Kidney epithelial cell (primary cell): ENCODE measurements at places on chromosomes 1 and 21.

DNA sequence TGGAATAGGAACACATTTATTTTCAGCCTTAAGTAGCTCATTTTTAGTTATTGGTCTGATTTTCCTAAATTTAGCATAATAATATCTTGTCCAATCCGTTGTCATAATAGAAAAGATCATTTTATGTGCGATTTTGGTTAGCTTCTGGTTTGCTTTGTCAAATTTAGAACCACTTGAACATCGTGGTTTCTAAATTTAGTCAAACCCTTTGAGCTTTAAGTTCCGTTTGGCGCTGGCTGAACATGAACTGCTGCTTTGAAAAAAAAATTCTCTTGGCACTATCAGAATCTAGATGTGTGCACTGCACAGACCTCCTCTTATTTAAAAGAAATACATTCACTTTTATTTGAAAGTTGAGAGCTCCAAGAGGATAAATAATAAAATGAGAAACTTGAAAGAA, 370.6 kb downstream of the PTPRC start:
- no peak for DNase-seq

- DNase-seq, result no peak
Measured at GRCh38 chr21:33412832-33413519, 9.8 kb downstream of the IFNGR2 start.

DNA sequence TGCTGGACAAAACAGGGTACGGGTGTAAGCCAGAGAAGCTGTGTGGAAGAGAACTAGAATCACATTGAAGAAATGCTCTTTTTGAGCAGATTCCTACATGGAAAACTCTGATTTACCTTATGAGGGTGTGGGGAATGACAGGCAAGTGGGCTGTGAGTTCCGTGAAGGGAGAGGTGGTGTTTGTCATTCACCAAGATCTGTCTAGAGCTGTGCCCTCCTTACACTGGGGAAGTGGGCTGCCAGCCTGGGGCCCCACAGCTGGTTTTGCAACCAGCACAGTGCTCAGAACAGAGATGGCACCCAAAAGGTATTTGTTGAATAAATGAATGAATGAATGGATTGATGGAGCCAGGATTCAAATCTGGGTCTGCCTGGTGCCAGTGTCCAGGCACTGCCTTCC, 10.4 kb downstream of the RCAN1 start:
- DNase-seq, result no peak

GRCh38 chr1:66779475-66780078, 21.5 kb downstream of the INSL5 start:
- no peak for DNase-seq

DNA sequence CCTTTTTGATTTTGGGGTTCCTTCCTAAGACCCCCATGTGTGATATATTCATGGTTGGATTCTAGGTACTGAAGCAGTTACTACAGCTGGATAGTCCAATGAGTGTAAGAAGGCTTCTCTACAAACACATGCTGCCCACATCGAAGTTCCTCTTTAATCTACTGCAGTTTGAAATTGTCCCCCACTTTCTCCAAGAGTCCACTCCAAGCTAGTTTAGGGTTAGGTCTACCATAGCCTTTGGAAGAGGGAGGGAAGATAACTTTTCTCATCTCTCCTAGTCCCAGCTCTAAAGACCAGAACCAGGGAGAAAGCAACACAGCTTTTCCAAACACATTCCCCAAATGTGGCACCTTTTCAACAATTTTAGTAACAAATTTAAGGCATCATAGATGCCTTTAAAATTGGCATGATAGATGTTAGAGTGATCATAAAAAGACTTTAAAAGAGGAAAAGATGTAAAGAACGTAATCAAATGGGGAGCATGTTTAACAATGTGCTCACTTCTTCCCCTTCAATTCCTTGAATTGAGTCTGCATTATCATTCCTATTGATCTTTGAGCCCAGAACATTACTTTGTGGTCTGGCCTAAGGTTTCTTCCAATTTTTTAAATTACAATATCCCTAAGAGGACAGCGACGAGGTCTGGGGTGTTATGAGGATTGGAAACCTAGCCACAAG, 1.0 kb upstream of the EXO1 start:
- DNase-seq, result no peak

GRCh38 chr1:50949286-50949982, 10.6 kb downstream of the FAF1 start:
- DNase-seq, result no peak

- no peak for DNase-seq
Measured at GRCh38 chr1:52900402-52900801, 21.1 kb downstream of the ECHDC2 start.

DNA sequence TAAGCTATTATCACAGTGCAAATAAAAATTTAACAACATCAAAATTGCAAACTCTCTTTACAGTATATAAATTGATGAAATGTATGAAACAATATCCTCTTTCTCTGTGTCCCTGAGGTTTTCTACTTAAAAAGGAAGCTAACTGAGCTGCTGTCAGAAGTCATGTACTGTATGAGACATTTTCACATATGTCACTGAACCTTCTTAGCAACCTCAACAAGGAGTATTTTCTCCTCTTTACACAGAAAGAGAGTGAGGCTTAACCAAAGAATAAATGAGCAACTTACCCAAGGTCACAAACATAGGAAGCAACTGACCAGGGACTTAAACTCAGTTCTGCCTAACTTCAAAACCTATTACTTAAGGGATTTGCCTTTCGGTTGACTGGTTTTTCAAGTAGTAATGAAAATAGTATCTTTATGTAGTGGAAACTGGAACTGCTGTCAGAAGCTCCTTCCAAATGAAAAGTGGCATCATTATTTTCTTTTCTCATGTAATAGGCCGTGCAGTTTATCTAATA, 288.9 kb downstream of the LRRIQ3 start:
- DNase-seq, result no peak

- no peak for DNase-seq
Measured at GRCh38 chr1:156640842-156641706, 843 bp upstream of the BCAN start.

DNA sequence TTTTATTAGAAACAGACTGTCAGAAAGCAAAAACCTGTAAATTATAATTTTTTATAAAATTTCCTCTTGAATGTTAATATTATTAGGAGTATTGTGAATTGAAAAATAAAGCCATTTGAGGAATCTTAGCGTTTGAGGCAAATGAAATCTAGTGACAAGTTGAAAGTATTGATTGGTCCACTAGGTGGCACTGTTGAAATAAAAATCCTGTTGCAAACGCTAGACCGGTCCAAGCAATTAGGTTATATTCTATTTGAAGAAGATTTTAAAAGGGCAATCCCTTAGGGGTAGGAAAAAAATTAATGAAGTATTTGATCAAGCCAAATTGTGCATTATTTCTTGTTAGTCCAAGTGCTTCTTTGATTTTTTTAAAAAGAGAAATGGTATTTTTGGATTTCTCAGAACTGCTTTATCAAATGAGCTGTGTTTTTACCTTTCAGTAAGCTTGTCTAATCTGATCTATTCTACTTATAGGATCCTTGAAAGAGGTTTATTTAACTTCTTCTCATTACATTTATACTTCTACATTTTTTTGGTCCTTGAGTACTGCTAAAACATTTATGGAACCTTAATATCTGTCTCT, 57.7 kb downstream of the ATG4C start:
- DNase-seq, result peak; percentile 10

DNA sequence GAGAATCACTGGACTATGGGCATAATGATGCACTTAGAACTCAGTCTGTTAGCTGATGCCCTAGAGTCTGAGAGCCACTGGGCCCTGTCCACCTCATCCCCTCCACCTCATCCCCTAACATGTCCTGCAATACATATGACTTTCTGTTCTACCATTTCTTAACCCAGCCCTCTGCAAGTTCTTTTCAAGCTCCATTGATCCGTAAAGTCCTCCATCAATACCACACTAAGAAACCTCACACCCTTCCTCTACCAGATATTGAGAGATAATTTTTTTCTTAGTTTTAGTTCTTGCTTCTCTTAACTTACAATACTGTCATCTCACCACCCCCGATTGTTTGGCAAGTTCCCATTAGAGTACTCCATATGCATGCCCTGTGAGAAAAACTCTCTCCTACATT, 22.1 kb downstream of the FCRL4 start:
- no peak for DNase-seq

DNA sequence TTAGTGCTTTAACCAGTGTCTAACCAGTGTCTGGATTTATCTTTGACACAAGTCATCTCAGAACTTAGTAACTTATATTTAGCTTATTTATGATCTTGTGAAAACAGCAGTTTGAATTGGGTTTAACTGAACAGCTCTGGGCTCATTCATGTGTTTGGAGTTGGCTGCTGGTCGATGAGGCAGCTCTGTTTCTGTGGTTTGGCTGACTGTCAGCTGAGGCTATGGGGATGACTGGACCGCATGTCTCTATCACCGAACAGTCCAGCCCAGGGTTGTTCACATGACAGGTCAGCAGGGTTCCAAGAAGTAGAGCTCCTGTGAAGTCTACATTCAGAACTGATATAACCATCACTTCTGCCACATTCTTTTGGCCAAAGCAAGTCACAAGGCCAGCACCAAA, 29.1 kb upstream of the C21orf91 start:
- peak; percentile 85 for DNase-seq

DNA sequence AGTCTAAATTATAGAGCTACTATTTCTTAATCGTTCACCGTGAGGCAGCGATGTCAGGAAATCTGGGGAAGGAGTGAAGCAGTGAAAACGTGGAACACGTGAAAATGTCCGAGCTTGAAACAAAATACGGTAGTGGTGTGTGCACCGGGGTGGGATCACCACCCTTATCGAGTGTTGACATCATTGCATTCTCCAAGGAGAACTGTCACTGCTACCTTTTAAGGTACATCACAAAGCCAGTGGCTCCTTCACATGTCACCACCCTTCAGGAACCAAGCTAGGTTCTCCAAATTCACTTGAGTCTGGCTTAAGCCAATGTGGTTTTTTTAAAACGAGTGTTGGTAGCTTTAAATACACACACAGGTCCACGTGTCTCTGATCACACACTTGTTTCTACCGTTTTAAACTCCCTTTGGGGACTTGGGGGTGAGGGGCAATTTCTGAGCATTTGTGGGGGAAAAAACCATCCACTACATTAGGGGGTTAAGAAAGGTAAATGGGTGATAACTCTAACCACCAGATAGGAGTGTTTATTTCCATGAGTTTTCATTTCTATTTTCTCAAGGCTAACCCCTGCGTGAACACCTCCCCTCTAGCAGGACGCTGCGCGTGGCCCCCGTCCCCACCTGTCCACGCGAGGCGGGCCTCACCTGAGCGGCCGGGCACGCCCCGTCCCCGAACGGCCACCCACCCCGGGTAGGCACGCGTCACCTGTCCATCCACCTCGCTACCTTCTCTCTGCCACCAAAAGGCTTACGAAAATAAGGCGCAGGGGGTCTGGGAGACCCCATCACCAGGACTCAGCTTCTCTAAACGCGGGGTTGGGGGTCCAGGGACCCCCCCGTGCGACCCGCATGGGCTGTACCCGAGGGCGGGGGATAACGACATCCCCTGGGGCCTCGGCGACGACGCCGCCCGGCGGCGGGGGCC, 978 bp downstream of the PRDM15 start:
- DNase-seq, result no peak

GRCh38 chr1:11847667-11848372, at the start of gene NPPA:
TSS of gene NPPA (minus strand) at chr1:11847783. CDS start at chr1:11847684, 99 bp downstream.
- no peak for DNase-seq
